ENCODE measurements at places on chromosomes 2 and 18.

DNA sequence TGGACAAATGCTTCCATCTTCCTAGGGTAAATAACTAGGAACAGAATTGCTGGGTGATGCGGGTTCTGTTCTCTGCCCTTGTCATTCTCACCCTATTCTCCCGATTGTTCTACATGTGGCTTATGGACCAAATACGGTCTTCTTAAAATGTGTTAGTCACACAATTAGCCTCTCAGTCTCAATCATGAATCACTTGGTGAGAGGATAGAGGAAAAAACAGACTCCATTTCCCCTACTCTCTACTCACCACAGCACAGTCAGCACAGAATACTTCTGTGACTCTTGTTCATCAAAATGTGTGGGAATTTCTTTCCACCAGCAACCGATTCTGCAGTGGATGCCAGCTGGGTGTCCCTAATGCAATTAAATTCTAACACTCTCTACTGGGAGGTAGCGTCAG is 125.2 kb downstream of the SH3BP4 start:
- no peak for DNase-seq

DNA sequence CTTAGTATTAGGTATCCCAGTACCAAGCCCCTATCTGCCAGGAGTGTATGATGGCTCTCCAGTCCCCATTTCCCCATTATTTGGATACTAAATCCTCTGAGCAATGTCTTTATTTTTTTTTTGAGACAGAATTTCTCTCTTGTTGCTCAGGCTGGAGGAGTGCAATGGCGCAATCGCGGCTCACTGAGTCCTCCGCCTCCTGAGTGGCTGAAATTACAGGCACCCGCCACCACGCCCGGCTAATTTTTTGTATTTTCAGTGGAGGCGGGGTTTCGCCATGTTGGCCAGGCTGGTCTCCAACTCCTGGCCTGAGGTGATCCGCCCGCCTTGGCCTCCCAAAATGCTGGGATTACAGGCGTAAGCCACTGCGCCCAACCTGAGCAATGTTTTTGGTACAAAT is 3.6 kb upstream of the PHLPP1 start:
- no peak for DNase-seq

DNA sequence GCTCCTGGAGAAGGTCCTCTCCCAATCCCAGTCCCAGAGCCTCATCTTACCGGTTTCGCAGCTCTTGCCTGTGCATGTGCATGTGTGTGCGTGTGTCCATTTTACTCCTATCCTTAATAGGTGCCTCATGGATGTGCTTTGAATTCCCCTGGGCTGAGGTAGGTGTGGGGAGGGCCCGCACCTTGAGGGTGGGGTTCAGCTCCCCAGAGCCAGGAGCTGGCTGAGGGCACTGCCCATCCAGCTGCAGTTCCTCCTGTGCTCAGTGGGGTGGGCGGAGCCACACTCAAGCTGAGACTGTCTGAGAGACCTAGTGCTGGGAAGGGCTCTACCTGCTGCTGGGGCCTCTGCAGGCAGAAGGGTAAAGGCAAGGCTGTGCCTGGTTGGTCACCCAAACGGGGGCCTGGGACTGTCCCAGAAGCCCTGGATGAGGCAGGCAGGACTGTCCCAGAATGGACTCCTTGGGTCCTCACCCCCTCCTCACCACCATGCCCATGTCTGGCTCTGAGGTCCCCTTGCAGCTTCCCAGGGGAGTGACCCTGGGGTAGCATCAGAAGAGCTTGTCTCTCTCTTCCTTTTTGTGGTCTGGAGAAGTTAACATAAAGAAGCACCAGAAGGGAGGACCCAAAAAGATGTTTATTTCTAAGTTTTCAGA is 8.9 kb downstream of the GDF7 start:
- no peak for DNase-seq

- no peak for DNase-seq
Observed at GRCh38 chr2:88159481-88159880, 10.7 kb upstream of the THNSL2 start.

GRCh38 chr2:35822716-35823115 is 532.9 kb upstream of the CRIM1 start:
- no peak for DNase-seq

DNA sequence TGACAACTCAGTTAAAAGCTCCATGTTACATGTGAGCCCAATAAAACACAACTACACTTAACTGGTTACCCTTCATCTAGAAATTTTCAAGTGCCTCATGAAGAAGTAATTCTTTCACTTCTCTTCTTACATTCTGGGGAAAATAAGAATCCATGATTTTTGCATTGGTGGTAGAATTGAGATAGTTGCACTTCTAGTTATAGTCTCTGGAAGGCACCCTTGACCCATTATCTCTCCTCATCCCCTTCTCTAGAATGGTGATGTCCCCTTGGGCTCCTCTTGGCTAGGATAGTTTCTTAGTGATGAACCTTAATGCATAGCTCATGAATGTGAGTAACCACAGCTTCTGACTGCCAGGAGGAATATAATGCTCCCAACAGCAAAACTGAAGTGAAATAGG is 3.6 kb downstream of the LGALSL start:
- DNase-seq: no peak

- no peak for DNase-seq
Observed at GRCh38 chr18:74906184-74906583, 302.8 kb downstream of the PTGR3 start.

GRCh38 chr2:17805717-17806363 is 10.4 kb upstream of the MSGN1 start:
- no peak for DNase-seq

DNA sequence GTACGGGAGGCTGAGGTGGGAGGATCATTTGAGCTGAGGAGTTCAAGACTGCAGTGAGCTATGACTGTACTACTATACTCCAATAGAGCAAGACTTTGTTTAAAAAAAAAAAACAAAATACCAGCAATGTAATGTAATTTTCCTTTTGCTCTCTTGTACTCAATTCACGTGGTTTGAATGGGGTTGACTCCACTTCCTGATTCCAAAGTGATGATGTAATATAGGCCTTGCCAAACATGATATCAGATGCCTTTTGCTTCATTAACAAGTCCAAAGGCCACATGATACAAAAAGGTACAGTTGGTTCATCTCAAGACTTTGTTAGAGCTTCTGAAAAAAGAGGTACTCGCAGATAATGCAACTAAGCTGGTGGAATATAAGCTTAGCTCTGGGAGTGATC is 321.8 kb downstream of the ZEB2 start:
- no peak for DNase-seq

DNA sequence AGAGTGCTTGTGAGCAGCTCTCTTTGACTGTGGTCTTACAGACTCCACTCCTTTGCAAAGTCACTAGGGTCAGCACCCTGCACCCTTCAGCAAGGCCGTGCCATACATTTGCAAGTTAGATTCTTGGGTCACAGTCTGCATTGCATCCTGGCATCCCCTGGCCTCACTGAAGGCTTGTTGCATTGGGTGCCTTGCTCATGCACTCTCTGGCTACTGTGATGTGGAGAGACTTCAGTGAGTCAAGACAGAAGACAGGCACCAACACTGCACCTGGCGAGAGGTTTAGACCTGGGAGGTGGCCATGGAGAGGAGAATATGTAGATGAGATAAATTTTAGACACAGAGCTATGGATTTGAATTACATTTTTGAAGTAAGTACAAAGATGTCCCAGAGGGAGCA is 146.4 kb upstream of the COPS8 start:
- no peak for DNase-seq

DNA sequence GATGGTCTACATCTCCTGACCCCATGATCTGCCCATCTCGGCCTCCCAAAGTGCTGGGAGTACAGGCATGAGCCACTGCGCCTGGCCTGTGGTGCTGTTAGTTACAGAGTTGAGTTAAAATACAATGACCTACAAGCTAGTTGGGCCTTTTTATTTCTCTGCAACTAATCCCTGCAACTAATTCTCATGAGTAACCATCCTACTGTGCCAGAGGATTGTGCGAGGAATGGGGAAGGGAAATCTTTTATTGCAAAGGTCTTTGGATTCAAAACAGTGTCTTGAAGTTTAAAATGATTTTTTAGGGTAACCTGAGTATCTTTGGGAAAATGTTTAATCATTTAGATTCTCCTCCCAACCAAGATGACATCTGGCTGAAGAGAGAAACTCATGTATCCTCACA is 88.8 kb upstream of the RMDN2 start:
- DNase-seq: no peak

DNA sequence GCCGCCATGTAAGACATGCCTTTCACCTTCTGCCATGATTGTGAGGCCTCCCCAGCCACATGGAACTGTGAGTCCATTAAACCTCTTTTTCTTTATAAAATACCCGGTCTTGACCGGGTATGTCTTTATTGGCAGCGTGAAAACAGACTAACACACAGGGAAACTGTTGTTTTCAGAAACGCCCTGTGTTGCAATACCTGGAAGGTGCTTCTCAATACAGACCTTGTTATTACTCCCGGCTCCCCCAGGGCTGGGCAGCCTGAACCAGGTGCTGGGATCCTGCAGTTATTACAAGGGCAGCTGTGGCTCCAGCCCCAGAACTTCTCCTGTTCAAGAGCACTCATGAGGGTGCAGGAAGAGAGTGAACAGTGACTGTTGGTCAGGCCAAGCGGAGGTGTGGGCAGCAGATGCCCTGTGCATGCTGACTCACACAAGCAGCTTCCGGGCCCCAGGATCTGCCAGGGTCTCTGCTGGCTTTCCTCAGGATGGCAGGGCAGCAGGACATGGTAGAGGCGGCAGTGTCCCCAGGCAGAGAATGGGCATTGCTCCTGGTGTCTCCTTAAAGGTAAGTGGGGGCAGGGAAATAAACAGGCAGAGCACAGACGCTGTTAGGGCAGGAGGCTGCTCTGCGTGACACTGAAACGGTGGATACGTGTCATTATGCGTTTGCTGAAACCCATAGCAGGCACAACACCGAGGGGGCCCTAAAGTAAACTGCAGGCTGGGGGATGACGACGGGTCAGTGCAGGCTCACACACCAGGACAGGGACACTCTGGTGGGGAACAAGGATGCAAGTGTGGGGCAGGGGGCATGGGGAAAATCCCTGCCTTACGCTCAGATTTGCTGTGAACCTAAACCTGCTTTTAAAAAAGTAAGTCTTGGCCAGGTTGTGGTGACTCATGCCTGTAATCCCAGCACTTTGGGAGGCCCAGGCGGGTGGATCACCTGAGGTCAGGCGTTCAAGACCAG is 89.1 kb downstream of the NDUFA10 start:
- DNase-seq: no peak

- no peak for DNase-seq
Observed at GRCh38 chr18:61651145-61651879, 241.5 kb downstream of the RNF152 start.

DNA sequence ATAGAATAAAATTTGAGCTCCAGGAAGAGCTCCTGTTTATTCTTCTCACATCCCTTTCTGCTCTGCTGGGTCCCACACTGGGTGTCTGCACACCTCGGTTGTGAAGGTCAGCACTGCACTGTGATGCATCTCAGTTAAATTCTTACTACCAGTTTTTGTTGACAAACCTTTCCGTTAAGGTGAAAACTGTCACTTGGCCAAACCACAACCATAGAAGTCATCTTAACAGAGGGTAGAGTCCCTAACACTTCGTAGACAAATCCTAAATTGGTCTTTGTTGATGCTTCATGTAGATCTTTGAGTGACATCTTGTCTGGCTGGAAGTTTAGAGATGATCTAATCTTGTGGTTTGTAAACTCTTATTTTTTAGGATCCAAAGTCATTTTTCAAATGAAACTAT is 167.4 kb upstream of the MAP3K20 start:
- no peak for DNase-seq

GRCh38 chr2:204024503-204024902 is 87.9 kb downstream of the ICOS start:
- DNase-seq: no peak

- no peak for DNase-seq
Observed at GRCh38 chr2:39264733-39265132, 21.0 kb upstream of the CDKL4 start.

DNA sequence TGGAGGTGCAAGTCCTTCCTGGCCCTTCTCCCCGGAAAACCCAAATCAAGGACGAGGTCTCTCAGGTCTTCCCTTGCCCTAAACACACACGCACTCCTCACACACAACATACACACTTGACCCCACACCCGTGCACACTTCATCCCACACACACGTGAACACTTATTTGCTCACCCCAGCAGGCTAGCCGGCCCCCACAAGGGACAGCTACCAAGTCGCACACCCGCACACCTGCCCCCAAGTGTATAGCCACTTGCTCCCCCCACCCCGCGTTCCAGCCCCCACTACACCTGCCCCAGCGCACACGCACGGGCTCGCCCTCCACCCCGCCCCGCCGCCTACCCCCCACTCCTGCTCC is 359 bp downstream of the TGFBRAP1 start:
- no peak for DNase-seq

GRCh38 chr2:239190921-239191885 is 209.6 kb downstream of the HDAC4 start:
- DNase-seq: no peak

GRCh38 chr2:102736410-102737409 is 25.1 kb upstream of the TMEM182 start:
- peak; percentile 89 for DNase-seq

DNA sequence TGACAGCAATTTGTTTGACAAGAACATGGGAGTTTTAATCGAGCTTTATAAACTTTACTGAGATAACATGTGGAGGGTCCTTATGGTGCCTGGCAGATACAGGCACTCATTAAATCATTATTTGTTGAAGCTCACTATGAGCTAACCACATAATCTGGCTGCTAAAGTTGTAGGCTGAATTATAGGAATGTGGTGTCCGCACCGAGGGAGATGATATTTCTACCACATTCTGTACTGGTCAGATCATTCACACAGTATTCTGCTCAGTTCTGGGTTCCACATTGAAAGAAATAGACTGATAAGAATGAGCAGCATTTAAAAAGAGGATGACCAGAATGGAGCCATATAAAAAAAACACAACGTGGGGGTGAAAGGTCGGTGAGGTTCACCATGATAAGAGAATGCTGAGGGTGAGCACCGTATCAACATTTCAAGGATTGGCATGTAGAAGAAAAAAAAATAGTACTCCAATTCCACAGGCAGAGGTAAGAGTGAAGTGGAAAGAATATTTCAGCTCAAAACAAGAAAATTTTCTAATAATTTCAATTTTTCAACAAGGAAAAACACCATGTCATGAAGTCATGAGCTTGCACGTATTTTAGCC is 54.4 kb downstream of the TMEFF2 start:
- DNase-seq: no peak

- no peak for DNase-seq
Observed at GRCh38 chr2:9313443-9313842, 106.8 kb downstream of the ASAP2 start.

DNA sequence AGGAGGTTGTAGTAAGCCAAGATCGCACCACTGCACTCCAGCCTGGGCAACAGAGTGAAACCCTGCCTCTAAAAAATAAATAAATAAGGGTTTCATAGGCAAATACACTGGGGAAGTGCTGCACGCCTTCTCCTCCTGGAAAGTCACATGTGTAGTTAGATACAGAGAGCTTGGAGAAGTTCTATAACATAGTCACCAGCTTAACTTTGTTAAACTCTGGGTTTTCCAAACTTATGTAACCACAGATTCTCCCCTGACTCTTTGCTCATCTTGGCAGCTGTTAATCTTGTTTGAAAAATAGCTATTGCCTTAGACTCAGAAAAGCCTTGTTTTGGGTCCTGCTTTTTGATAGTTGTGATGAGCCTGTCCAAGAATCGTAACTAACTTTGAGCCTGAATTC is 25.2 kb downstream of the KIAA2012 start:
- no peak for DNase-seq

Measured in activated naive CD4-positive, alpha-beta T cell treated with Interleukin-2 at 50 U/mL for 16 hours (primary cell).